ENCODE measurements at places on chromosomes 1 and 21.

- DNase-seq: peak; percentile 49
Observed at GRCh38 chr21:41283211-41283818, 33.3 kb upstream of the FAM3B start.

DNA sequence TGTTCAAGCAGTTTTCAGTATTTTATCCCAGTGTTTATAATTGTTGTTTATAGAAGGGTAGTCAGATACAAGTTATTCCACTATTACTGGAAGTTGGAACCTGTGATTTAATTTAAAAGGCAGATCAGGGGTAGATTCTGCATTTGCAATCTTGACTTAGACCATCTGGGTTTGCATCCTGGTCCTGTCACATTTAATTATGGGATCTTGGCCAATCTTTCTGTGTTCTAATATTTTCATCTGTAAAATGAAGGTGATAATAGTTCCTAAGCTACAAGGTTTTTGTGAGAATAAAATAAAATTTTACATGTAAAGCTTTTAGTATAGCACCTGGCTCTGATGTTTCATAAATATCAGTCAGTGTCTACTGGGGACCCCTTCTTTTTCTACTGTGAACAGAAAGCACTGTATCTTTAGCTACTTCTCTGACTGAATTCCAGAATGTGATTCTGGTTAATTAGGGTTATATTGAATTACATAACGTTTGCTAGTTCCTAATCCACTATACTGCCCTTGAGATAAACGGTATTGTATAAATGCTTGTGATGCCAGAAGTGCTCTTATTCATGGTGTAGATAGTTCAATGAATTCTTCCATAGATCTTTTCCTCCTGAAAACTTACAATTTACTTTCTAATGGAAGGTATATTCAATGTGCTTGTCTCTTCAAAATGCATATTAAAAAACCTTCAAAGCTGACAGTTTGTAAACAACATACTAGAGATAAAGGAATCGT is 131.0 kb downstream of the KCNK1 start:
- no peak for DNase-seq

DNA sequence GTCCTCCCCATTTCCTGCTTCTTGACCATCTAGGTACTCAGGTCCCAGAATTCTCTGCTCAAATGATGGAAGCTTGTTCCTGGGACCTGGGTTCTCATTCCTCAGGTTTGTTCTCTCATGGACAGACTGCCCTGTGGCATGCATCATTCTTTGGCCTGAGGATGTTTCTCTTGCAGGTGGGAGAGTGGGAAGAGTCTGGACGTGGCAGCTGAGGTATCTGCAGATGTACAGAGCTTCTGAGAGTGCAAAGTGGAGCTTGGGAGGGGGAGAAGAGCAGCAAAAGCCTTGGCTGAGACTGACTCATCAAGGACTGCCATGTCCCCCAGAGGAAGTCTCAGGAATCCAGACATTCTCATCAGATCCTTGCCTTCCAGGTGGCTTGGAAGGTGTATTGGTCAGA is 63.1 kb downstream of the HSPA13 start:
- no peak for DNase-seq

DNA sequence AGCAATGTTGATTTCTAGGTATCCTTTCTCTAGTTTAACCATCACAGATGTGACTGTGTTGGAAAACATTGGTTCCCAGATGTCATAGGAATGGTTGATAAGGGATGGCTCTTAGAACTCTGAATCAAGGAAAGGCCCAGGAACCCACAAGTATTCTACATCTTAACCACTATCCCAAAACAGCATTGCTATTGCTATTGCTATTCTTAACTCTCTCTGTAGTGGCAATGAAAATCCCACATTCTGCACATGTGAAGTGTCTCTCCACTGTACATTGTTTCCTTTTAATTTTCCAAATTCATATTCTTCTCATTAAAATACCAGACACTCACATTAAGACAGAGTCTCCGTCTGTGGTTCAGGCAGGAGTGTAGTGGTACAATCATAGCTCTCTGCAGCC is 420.4 kb upstream of the RUNX1 start:
- no peak for DNase-seq

DNA sequence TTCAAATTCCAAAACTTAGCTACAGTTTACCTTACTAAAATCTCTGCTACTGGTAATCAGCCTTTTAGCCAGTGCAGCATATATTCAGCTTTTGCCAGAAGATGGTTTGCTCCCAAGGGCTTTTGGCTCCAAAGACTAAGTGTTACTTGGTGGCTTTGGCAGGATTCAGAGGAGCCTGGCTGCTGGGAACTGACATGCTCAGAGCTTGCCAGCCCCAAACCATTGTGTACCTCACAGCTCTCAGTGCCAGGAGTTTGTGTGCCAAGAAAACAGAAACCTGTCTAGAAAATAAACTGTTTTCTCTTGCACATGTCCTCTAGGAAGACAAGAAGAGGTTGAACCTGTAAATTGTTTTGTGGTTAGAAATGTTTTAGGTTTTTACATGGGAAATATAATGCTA is 315.9 kb downstream of the ST6GALNAC3 start:
- DNase-seq: no peak

- DNase-seq: no peak
Observed at GRCh38 chr1:118627435-118627834, 360.7 kb downstream of the TBX15 start.

- DNase-seq: no peak
Observed at GRCh38 chr1:214248311-214249085, 32.5 kb upstream of the SMYD2 start.

- DNase-seq: peak; percentile 24
Observed at GRCh38 chr1:99645699-99646531, at the start of gene PALMD. Gene PALMD (plus strand): TSS chr1:99646113. CDS start chr1:99646318, 205 bp downstream.

- DNase-seq: no peak
Observed at GRCh38 chr1:99782920-99783319, 16.5 kb upstream of the FRRS1 start.

- DNase-seq: no peak
Observed at GRCh38 chr1:160309571-160309970, 24.6 kb upstream of the PEX19 start.

DNA sequence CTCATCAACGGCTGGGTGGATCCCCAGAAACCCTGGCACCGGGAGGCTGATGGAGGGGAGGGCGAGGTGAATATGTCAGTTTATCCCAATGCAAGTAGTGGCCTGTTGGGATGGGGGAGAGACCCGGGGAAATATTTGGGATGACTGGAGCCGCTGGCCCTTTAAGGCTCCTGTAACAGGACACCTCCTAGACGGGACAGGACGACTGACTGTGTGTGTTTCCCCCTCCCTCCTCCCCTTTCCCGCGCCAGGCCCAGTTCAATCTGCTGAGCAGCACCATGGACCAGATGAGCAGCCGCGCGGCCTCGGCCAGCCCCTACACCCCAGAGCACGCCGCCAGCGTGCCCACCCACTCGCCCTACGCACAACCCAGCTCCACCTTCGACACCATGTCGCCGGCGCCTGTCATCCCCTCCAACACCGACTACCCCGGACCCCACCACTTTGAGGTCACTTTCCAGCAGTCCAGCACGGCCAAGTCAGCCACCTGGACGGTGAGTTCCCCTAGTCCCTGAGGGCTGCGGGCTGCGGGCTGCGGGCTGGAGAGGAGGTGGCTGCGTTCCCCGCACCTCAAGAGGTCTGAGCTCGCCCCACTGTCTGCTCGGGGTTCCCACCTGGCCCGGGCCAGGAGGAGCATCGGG is 44.8 kb upstream of the CCDC27 start:
- no peak for DNase-seq

GRCh38 chr1:218787826-218788225 is 385.9 kb upstream of the LYPLAL1 start:
- DNase-seq: no peak

DNA sequence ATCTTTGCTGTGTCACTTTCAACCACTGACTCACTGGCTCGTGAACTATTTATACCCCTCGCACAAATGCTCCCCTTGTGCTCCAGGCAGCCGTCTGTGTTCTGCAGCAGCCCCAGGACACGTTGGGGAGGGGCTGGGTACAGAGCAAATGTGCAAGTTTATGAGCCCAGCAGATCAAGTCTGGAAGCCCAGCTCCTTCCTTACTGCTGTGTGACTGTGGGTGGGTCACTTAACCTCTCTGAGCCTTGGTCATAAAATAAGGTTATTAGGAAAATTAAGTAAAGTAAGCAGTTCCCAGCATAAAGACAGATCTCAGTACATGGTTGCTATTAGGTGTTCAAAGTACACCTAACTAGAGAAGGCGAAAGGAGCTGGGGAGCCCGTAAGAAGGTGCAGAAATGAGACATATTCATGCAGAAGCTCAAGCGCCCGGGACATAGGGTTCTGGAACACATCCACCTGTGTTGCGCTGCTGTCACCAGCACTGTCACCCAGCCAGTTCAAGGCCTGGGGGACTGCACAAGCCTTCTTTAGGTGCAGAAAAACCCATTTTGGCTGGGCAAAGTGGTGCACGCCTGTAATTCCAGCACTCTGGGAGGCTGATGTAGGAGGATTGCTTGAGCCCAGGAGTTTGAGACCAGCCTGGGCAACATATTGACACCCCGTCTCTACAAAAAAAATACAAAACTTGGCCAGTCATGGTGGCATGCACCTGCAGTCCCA is 13.8 kb downstream of the EFHD2 start:
- no peak for DNase-seq

DNA sequence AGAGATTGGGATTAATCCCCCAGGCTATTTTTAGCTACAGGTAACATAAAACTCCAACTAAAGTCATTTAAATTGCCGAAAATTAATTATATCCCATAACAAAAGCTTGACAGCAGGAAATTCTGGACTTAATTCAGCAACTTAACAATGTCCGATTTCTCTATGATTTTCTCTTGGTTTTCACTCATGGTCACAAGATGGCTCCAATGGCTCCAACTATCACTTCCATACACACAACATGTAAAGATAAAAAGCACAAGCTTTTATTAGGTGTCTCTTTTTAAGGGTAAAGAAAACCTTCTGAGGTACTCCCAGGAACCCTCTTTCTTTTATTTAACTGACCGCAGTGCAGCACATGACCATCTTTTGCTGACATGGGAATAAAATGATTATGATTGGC is 363.5 kb upstream of the PTBP2 start:
- no peak for DNase-seq

DNA sequence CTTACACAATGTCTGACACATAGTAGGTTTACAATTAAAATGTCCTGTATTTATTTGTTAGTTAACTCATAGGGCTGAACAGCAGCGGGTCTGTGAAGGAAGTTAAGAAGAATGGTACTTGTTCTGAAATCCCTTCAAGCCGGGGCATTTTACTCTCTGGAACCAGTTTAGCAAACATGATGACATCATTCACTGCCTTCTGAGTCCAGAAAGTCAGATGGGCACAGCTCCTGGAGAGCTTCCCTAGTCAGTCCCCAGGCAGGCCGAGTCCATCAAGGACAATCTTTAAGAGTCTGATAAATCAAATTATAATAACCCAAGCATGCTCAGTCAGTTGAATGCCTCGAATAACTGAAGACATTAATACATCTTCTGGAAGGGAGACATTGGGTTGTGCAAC is 125.4 kb upstream of the DAB1 start:
- no peak for DNase-seq

DNA sequence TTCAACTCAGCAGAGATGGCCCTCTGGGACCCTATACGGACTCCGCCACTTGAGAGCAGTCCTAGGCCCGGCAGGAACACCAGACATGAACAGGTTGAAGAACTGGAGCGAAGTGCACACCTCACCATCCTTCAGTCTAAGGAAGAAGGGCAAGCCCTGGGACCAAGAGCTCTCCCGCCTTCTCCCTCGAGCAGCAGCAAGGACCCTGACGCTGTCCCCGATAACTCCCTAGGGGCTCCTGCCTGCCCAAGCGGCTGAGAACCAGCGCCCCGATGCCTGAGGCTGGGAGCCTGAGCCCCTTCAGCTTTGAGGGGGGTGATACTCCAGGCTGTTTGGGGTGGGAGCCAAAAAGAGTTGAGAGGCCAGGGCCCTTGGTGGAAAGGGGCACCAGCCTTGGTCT is 10.2 kb downstream of the TMEM81 start:
- no peak for DNase-seq

- DNase-seq: no peak
Observed at GRCh38 chr1:174017231-174017970, 4.8 kb downstream of the RC3H1 start.

DNA sequence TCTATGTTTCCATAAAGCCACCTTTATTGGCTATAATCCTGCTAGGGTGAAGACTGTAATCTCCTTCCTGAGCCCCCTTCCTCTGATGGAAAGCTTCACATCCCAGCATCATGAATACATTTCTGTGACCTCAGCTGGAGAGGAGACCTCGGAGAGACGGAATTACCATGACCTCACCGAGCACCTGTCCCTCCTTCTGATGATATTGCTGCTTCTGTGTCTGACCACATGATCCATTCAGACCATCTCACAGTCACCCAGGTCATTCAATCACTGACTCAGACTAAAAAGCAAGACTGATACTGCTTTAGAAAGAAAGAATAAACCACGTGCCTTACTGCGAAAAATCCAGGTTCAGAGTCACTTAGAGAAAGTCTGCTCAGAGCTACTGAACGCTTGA is 8.8 kb downstream of the KCND3 start:
- no peak for DNase-seq

- no peak for DNase-seq
Observed at GRCh38 chr21:27033471-27033870, 66.6 kb upstream of the ADAMTS5 start.

- DNase-seq: peak; percentile 83
Observed at GRCh38 chr1:29122682-29123052, 1.0 kb downstream of the TMEM200B start.

DNA sequence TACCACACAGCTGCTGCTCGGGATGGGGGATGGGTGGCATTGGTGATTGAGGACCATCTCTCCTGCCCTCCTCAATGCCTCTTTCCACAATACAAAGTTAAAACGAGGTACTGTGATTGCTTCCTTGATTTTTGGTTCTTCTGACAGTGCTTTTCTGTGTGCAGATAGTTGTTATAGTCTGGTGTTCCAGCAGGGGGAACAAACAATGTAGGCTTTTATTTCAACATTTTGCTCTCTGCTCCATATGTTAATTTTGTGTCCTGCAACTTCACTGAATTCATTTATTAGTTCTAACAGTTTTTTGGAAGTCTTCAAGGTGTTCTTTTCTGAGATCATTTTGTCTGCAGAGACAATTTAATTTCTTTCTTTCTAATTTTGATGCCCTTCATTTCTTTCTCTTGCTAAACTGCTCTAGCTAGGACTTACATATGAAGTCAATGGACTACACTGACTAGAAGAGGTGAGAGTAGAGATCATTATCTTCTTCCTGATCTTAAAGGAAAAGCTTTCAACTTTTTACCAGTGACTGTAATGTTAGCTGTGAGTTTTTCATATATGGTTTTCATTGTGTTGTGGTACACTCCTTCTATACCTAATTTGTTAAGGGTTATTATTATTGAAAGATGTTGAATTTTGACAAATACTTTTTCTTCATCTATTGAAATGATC is 45.4 kb downstream of the TNFSF18 start:
- no peak for DNase-seq

DNA sequence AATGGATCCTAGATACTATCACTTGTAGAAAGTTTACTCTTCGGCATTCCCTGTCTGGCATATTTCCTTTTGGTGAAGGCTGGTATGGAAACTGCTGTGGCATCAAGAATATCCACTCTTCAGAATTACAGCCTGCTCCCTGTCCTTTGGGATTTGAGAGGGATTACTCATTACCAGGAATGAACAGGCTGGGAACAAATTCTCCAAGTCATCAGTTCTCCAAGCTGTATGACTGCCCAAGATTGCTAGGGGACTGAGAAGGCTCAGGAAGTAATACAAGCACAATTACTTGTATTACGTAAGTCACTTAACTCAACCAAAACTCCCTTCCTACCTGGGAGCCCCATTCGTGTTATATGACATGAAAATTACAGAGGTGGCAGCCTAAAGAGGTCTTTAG is 49.6 kb downstream of the CD58 start:
- no peak for DNase-seq

- DNase-seq: no peak
Observed at GRCh38 chr1:103447471-103447870, 78.0 kb upstream of the RNPC3 start.

GRCh38 chr1:29271724-29272123 is 35.4 kb downstream of the PTPRU start:
- DNase-seq: peak; percentile 58
